Ovary (tissue), 10 donors: ENCODE measurements at places on chromosomes 7 and 10. TPM values are rescaled to one million over a fixed set of nuclear protein-coding genes. Genes with fewer than 3 reads are reported as not detected.
A peak's percentile ranks its signal among the peaks of the same experiment; 100 is the strongest.

Gene CLDN4
- total RNA-seq = 4.4 TPM

Gene HABP2
- 0.13 TPM for total RNA-seq

Gene MMP21
- 0.11 TPM for total RNA-seq

Gene SPAM1
- total RNA-seq = not detected

Gene FBXL13
- 5.5 TPM for total RNA-seq

Gene CREB5
- 0.71 TPM for total RNA-seq

GRCh38 chr7:92633211-92633906 lies 43.2 kb upstream of the FAM133B start:
- H3K4me3 ChIP-seq = no peak overlapping the region
- no peaks in the 10 kb centered on the region for H3K36me3 ChIP-seq
- no peaks in the 10 kb centered on the region for H3K4me1 ChIP-seq
- H3K27ac ChIP-seq = no peak overlapping the region
- DNase-seq = no peak
- no peaks in the 10 kb centered on the region for H3K27me3 ChIP-seq

- H3K4me1 ChIP-seq = no peaks in the 10 kb centered on the region
- DNase-seq = no peak
- no peaks in the 10 kb centered on the region for H3K27me3 ChIP-seq
- no peak overlapping the region for H3K27ac ChIP-seq
Observed at GRCh38 chr7:84363741-84364140, 169.2 kb upstream of the SEMA3A start.

DNA sequence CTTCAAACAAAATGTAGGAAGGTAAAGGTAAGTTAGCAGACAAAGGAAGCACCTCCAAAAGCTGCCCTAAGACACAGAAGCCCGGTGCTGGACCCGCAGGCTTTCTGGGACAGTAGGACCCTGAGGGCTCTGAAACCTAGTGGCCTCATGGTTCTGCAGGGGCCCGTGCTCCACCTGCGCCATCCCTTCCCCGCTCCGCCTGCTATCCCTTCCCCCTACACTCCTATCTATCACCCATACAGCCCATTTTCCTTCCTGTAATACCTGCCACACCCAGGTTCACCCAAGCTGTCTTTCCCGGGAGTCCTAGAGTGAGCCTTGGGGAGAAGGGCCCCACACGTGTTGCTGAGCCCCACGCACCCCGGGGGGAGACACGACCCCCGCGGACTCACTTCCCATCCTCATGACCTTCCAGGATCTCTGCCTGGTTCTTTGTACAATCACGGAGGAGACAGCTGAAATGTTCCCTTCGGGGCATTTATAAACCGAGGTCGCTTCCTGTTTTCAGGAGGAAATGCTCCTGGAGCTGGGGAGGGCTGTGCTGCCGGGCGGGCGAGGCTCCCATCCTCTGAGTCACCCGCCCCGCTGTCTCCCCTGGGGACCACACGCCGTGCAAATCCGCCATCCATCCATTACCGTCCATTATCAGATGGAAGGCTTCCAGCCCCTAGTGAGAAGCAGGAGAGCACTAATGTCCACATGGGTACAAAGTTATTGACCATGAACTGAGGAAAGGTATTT lies 251.7 kb upstream of the PITRM1 start:
- no peak for DNase-seq
- H3K27ac ChIP-seq = no peak overlapping the region
- no peaks in the 10 kb centered on the region for H3K27me3 ChIP-seq

DNA sequence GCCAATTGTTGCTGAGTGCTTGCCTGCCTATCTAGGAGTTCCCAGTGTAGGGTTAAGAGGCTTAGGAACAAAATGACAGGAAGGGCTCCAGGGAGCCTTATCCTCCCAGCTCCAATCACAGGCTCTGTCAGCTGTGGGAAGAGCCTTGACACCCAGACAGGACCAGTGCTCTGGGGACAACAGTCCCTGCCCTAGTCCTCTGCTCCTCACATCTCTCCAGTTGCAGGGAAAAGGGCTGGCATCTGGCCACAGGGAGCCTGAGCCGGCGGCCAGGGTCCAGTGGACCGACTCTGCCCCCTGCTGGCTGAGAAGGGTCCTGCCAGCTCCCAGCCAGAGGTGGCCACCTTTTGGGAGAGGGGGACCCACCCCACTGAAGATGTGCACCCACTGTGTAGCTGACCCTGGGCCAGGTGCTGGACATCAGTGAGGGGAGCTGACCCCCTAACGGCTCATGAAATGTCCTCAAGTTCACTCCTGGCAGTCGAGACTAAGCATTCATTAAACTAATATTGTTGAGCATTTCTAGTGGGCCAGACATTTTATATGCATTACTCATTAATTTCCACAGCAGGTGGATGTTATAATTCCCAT lies 17.6 kb downstream of the DNAJB12 start:
- no peaks in the 10 kb centered on the region for H3K27me3 ChIP-seq
- H3K36me3 ChIP-seq = no peaks in the 10 kb centered on the region
- peak; percentile 94 for DNase-seq
- peaks cover 35% of the 10 kb centered on the region for H3K4me1 ChIP-seq

- H3K27ac ChIP-seq = no peak overlapping the region
- no peaks in the 10 kb centered on the region for H3K36me3 ChIP-seq
- H3K27me3 ChIP-seq = peaks cover 5% of the 10 kb centered on the region
- H3K4me1 ChIP-seq = peaks cover 8% of the 10 kb centered on the region
Observed at GRCh38 chr10:101221963-101222531, 7.2 kb downstream of the LBX1 start.

- H3K36me3 ChIP-seq = no peaks in the 10 kb centered on the region
- H3K27me3 ChIP-seq = no peaks in the 10 kb centered on the region
- H3K4me1 ChIP-seq = no peaks in the 10 kb centered on the region
- no peak overlapping the region for H3K4me3 ChIP-seq
- no peak for DNase-seq
Observed at GRCh38 chr10:67669978-67670377, 26.0 kb downstream of the CTNNA3 start.

GRCh38 chr10:43043342-43043772 lies 33.5 kb upstream of the RET start:
- DNase-seq = no peak
- H3K27ac ChIP-seq = no peak overlapping the region
- no peaks in the 10 kb centered on the region for H3K4me1 ChIP-seq
- no peaks in the 10 kb centered on the region for H3K27me3 ChIP-seq

GRCh38 chr10:120022357-120022756 lies 129.8 kb downstream of the SEC23IP start:
- no peak overlapping the region for H3K4me3 ChIP-seq
- H3K4me1 ChIP-seq = no peaks in the 10 kb centered on the region
- no peak for DNase-seq
- no peaks in the 10 kb centered on the region for H3K36me3 ChIP-seq

DNA sequence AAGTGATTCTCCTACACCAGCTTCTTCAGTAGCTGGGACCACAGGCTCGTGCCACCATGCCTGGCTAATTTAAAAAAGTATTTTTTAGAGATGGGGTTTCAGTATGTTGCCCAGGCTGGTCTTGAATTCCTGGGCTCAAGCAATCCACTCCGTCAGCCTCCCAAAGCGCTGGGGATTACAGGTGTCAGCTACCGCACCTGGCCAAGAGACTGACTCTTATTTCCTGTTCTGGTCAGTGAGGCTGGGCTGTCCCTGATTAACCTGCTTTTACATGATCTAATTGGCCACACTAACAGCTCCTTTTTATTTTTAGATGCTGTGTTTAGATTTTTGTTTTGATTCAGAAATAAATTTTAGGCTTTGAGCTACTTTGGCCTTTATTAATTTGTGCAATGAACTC lies 203.9 kb downstream of the NXPH1 start:
- H3K27ac ChIP-seq = no peak overlapping the region
- no peak overlapping the region for H3K4me3 ChIP-seq
- no peaks in the 10 kb centered on the region for H3K27me3 ChIP-seq
- no peak for DNase-seq
- no peaks in the 10 kb centered on the region for H3K4me1 ChIP-seq

DNA sequence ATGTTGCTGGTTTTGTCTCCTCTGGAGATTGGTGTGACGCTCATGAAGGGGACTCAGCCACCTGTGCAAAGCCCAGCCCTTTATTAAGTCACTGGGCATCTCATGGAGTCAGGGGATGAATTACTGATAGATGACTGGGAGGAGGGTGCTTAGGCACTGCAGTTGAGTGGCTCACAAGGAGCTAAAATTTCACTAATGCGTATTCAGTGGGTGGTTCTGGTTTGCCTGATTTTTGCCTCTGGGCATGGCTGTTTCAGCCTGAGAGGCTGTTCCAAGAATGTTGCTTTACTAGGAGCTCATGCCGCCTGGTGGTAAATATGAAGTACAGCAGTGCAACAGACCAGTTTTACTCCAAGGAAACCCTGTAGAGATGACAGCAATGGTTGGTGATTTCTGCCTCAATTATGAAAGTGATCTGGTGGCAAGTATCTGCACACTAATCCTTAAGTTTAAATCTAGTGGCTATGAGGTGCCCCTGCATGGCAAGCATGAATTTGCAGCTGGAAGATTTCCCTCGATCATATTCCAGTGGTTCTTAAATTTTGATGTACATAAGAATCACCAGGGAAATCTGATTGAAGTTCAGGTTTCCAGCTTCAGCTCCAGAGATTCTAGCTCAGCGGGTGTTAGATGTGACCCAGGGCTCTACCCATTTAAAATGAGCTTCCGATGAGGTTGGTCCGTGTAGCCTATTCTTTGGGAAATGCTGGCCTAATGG lies 19.9 kb downstream of the ACTA2 start:
- H3K27me3 ChIP-seq = no peaks in the 10 kb centered on the region
- H3K27ac ChIP-seq = peak overlapping the region; percentile 28
- H3K36me3 ChIP-seq = no peaks in the 10 kb centered on the region
- DNase-seq = peak; percentile 46

DNA sequence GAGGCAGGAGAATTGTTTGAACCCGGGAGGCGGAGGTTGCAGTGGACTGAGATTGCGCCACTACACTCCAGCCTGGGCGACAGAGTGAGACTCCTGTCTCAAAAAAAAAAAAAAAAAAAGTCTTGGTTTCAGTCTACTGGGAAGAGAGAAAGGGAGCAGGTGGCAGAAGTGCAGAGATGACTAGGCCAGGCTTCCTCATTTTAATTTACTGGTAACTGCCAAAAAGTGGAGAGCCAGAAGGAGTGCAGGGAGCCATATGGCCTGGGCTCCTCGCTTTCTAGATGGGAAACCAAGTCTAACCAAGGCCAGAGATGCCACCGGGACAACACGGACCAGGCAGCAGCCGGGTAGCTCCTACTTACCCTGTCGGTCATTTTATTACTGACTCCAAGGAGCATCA lies 12.2 kb downstream of the SEPHS1 start:
- H3K27me3 ChIP-seq = no peaks in the 10 kb centered on the region
- H3K27ac ChIP-seq = no peak overlapping the region
- H3K36me3 ChIP-seq = no peaks in the 10 kb centered on the region
- H3K4me1 ChIP-seq = no peaks in the 10 kb centered on the region
- no peak overlapping the region for H3K4me3 ChIP-seq

DNA sequence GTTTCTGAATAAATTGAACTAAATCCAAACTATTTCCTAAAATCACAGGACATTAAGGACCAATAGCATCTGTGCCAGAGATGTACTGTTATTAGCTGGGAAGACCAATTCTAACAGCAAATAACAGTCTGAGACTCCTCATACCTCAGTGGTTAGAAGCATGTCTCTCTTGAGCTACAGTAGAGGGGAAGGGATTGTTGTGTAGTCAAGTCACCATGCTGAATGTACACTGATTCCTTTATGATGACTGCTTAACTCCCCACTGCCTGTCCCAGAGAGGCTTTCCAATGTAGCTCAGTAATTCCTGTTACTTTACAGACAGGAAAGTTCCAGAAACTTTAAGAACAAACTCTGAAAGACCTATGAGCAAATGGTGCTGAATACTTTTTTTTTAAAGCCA lies 13.9 kb downstream of the MEST start:
- no peaks in the 10 kb centered on the region for H3K36me3 ChIP-seq
- H3K27me3 ChIP-seq = no peaks in the 10 kb centered on the region
- DNase-seq = no peak
- no peaks in the 10 kb centered on the region for H3K4me1 ChIP-seq
- no peak overlapping the region for H3K27ac ChIP-seq

DNA sequence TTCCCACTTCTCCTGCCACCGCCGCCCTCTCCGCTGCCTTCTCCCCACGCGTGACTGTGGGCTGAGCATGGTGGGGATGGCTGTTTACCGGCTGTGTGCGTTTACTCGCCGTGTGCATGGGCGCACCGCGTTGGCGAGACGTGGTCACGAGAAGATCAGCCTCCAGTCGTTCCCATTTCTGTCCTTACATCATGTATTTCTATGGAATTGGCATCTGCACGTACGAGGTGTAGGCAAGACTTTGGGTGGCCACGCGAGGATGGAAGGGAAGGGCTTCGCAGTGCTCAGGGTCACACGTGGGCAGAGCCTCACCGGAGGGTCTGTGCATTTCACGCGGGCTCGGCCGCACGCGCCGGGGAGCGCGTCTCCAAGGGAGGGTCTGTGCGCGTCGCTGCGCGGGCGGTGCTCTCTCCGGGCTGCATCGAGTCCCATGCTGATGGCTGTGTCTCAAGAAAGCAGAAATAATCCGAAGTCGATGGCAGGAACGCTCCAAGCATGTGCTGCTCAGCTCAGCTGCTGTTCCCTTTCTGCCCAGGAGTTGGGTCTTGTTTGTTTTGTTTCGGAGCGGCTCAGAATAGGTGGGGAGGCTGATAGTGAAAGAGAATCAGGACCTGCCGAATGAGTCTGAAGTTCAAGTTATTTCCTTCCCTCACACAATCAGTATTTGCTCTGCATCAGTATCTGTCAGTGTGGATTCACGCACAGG lies 973 bp downstream of the CAMK1D start:
- no peak overlapping the region for H3K27ac ChIP-seq

GRCh38 chr7:125668321-125668993 lies 738.8 kb upstream of the POT1 start:
- H3K4me1 ChIP-seq = no peaks in the 10 kb centered on the region
- no peaks in the 10 kb centered on the region for H3K27me3 ChIP-seq
- DNase-seq = no peak
- H3K4me3 ChIP-seq = no peak overlapping the region

DNA sequence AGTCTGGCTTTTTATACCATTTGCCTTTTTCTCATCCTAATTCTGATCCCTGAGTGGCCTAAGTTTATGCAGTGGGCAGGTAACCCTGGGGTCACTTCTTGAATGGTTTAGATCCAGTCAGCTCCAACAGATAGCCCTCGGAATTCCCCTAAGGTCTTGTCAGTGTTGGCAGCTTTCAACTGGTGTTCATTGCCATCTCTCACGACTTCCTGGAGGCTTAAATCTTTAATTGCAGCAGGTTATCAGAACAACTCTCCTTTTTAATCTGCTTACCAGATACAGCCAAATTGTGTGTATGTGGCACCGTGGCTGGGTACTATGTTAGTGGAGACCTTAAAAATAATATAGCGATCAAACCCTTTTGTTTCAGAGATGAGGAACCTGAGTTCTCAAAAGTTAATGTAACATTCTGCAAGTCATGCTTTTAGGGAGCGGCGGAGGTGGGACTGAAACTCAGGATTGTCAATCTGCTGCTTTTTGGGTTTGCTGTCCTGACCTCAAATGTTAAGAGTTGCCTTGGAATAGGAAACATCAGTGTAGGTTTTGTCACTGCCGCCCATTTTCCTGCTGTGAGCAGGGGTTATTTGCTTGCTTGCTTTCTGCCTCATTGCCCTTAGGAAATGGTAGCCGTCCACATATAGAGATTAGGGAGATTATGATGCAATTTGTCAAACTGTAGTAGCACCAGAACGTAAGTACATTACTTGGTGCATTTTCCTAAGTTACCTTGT lies 818 bp downstream of the DLD start:
- no peaks in the 10 kb centered on the region for H3K27me3 ChIP-seq
- DNase-seq = no peak
- H3K27ac ChIP-seq = peak overlapping the region; percentile 87
- H3K36me3 ChIP-seq = no peaks in the 10 kb centered on the region
- H3K4me3 ChIP-seq = peak overlapping the region; percentile 80
